Thoracic aorta (tissue), 2 donors: ENCODE measurements at places on chromosomes 1 and 21. TPM values are rescaled to one million over a fixed set of nuclear protein-coding genes. Genes with fewer than 3 reads are reported as not detected.

SPATA6 gene
- total RNA-seq = 22.6 TPM

ADCY10 gene
- total RNA-seq = 0.54 TPM

ISG20L2 gene
- 19.8 TPM for total RNA-seq

FGR gene
- total RNA-seq = 17.0 TPM

PDE4B gene
- total RNA-seq = 29.0 TPM

DNA sequence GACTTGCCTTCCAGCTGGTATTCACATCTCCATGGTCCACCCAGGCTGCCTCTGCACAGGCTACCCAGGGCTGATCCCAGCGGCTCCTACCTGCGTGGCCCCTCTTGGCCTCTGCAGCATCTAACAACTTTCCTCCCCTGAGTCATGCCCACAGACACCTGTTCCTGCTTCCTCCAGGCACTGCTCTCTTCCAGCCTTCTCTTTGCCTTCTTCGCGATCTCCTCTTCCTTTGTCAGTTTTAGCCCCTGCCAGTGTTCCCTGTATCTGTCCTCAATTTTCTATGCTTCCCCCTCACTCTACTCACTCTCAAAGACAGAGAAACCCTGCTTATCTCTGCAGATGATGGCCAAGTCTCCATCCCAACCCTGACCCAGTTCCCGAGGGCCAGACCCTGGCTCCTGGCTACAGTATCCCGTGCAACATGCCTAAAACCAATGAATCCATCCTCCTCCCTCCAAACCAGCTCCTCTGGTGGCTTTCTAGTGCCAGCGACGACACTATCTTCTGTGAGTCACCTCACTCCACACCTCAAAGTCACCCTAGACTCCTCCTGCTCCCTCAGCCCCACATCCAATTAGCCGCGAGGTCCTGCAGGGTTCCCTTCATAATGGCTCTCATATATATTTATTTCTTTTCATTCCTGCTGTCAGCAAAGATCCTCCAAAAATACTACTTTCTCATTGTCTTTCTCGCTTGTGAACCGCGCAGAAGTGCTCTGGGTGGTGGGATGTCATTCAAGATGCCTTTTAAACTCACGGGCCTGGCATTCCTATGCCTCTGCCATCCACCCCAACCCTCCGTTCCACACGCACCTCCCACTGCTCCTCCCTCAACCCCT lies 259.2 kb downstream of the TOMM20 start:
- no peak overlapping the region for H3K27ac ChIP-seq
- DNase-seq = no peak
- H3K27me3 ChIP-seq = no peaks in the 10 kb centered on the region
- no peak overlapping the region for H3K4me3 ChIP-seq
- peaks cover 10% of the 10 kb centered on the region for H3K4me1 ChIP-seq
- H3K36me3 ChIP-seq = no peaks in the 10 kb centered on the region

- H3K27me3 ChIP-seq = no peaks in the 10 kb centered on the region
- H3K36me3 ChIP-seq = no peaks in the 10 kb centered on the region
- H3K4me3 ChIP-seq = no peak overlapping the region
- no peak for DNase-seq
Observed at GRCh38 chr1:112882271-112882744, 73.7 kb downstream of the SLC16A1 start.

DNA sequence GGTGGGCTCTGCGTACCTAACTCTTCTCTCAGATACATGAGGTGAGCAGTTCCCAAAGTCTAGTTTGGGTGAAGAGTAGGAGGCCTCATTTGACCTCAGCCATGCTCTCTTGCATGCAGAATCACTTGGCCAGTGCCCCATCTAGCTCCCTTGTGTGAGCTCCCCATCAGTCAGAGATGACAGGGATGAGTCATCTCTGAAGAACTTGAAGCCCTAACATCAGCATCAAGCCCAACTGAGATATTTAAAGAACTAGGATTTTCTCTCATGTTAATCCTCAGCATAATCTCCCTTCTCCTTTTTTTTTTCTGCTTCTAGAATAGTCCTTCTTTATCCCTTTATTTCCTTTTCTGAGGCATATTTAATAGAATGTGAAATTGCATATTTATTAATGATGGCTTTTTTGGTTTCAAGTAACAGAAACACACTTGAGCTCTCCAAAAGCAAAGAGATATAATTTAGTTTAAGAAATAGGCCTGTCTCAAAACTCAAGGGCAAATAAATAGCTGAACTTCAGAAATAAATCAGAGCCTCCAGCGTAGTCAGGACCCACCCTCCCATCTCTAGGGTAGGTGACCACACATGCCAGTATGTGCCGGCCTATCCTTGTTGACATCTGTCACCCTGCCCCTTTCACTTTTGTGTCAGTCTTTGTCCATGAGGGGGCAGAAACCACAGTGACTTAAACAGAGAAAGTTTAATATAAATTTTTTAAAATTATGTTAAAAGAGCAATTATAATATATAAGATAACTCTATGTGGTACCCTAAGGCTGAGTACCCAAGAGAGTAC lies 112.3 kb downstream of the TSEN15 start:
- H3K36me3 ChIP-seq = no peaks in the 10 kb centered on the region
- H3K4me3 ChIP-seq = no peak overlapping the region
- H3K4me1 ChIP-seq = no peaks in the 10 kb centered on the region
- no peak overlapping the region for H3K27ac ChIP-seq
- no peaks in the 10 kb centered on the region for H3K27me3 ChIP-seq

- no peak overlapping the region for H3K27ac ChIP-seq
- no peak overlapping the region for H3K4me3 ChIP-seq
- H3K27me3 ChIP-seq = no peaks in the 10 kb centered on the region
- no peaks in the 10 kb centered on the region for H3K36me3 ChIP-seq
- no peaks in the 10 kb centered on the region for H3K4me1 ChIP-seq
Observed at GRCh38 chr1:221040101-221040500, 160.9 kb downstream of the HLX start.

- no peak overlapping the region for H3K27ac ChIP-seq
- no peaks in the 10 kb centered on the region for H3K4me1 ChIP-seq
- no peaks in the 10 kb centered on the region for H3K36me3 ChIP-seq
Observed at GRCh38 chr21:25660233-25660632, 21.2 kb downstream of the JAM2 start.

DNA sequence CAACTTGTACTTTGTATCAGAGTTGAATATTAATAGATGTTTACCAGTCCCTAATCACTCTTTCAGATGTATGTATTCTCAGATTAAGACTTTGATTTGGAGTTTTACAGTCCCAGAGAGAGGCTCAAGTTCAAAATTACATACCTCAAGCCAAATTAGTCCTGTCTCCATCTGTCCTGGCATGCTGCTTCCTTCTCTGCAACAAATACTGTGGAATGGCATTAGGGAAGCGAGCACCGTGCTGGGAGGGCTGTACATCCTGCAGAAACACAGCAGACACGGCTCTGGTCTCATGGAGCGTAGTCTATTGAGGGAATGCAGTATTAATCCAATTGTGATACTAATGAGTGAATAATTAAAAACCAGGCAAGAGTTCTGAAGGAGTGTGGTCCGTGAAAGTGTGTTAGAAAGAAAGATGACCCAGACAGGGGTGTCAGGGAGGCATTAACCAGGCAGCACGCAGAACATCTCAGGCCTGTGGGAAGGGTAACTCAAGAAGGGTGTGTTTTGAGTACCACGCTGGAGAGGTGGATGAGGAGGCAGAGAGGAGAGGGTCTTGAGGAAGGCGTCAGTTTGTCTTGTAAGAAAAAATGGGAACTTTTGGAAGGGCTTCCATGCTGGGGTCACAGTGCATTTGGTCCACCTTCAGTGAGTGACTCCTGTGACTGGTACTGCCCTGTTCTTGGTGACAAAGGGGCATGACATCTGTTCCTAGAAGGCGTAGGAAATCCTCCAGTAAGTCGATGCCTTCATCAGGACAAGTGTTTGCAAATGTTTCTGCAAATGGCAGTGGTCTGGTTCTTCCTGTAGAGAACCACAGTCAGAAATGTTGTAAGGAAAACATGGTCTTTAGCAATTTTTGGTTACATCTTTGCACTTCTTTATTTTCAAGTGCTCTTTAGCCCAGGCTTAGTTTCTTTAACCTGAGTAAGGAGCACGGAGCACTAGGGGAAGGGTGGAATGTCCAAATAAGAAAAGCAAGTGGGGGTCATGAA lies 1.6 kb downstream of the RAB4A start:
- no peaks in the 10 kb centered on the region for H3K27me3 ChIP-seq
- H3K4me1 ChIP-seq = peaks cover 40% of the 10 kb centered on the region
- no peaks in the 10 kb centered on the region for H3K36me3 ChIP-seq

GRCh38 chr1:6419804-6420453 lies at the start of gene HES2:
HES2 (minus strand) TSS chr1:6419919; CDS start chr1:6419820, 99 bp downstream.
- no peaks in the 10 kb centered on the region for H3K36me3 ChIP-seq
- no peak within 1 kb of the TSS for H3K27ac ChIP-seq
- peak within 1 kb of the TSS; percentile 67 for H3K4me3 ChIP-seq
- no peak for DNase-seq
- H3K27me3 ChIP-seq = peaks cover 17% of the 10 kb centered on the region
- peaks cover 44% of the 10 kb centered on the region for H3K4me1 ChIP-seq

- no peak overlapping the region for H3K27ac ChIP-seq
- DNase-seq = no peak
- no peaks in the 10 kb centered on the region for H3K4me1 ChIP-seq
- no peaks in the 10 kb centered on the region for H3K27me3 ChIP-seq
- H3K36me3 ChIP-seq = no peaks in the 10 kb centered on the region
Observed at GRCh38 chr1:111861523-111861922, 105.8 kb downstream of the DDX20 start.

GRCh38 chr1:41754540-41754939 lies 164.2 kb downstream of the HIVEP3 start:
- no peak for DNase-seq
- no peaks in the 10 kb centered on the region for H3K27me3 ChIP-seq
- no peak overlapping the region for H3K4me3 ChIP-seq
- H3K4me1 ChIP-seq = no peaks in the 10 kb centered on the region
- H3K27ac ChIP-seq = no peak overlapping the region
